Dermis microvascular lymphatic vessel endothelial cell (primary cell): ENCODE measurements at places on chromosomes 1 and 21. TPM values are rescaled to one million over a fixed set of nuclear protein-coding genes. Genes with fewer than 3 reads are reported as not detected.

Gene LRRC39
- under 0.01 TPM in 1 of 2 replicates, not detected in the other for total RNA-seq

Gene ARHGEF16
- 0.39 and 0.76 TPM in 2 replicates for total RNA-seq

Gene ANGPTL3
- total RNA-seq: not detected in 2 replicates

Gene SPATC1L
- total RNA-seq: 2.1 and 4.8 TPM in 2 replicates

Gene ICOSLG
- total RNA-seq: 0.51 and 1.1 TPM in 2 replicates

Gene CELF3
- not detected in 2 replicates for total RNA-seq

Gene ATP1A4
- not detected in 2 replicates for total RNA-seq

Gene MTARC1
- 1.0 and 3.6 TPM in 2 replicates for total RNA-seq

Gene MR1
- 1.5 and 1.9 TPM in 2 replicates for total RNA-seq

Gene OR2L3
- not detected in 2 replicates for total RNA-seq

Gene POU2F1
- 4.2 and 4.8 TPM in 2 replicates for total RNA-seq

Gene AIRE
- not detected in 2 replicates for total RNA-seq

Gene PROX1
- total RNA-seq: 56.4 and 112 TPM in 2 replicates

Gene FOXD3
- total RNA-seq: not detected in 2 replicates

Gene ADAM15
- 176 and 178 TPM in 2 replicates for total RNA-seq

Gene AGTRAP
- total RNA-seq: 34.0 and 46.8 TPM in 2 replicates

Gene LAPTM5
- total RNA-seq: 28.6 and 69.4 TPM in 2 replicates

Gene ODR4
- 10.5 and 13.5 TPM in 2 replicates for total RNA-seq

Gene NTRK1
- not detected in 2 replicates for total RNA-seq

Gene PRR9
- under 0.01 TPM in 1 of 2 replicates, not detected in the other for total RNA-seq

Gene CACHD1
- total RNA-seq: 2.8 and 4.4 TPM in 2 replicates

Gene SMCP
- total RNA-seq: not detected in 2 replicates

Gene ZNF683
- total RNA-seq: not detected in 2 replicates

Gene MYCL
- 0.38 and 0.39 TPM in 2 replicates for total RNA-seq

Gene SOX13
- 7.4 and 8.9 TPM in 2 replicates for total RNA-seq

Gene MX1
- 3.5 and 6.7 TPM in 2 replicates for total RNA-seq

Gene DNM3
- total RNA-seq: 0.51 and 2.5 TPM in 2 replicates

Gene PIGR
- not detected in 2 replicates for total RNA-seq

Gene ESPN
- total RNA-seq: 0.90 and 1.3 TPM in 2 replicates

Gene GIPC2
- 31.9 and 37.2 TPM in 2 replicates for total RNA-seq

Gene RAB3B
- total RNA-seq: 2.1 and 4.0 TPM in 2 replicates

Gene SRGAP2B
- 45.6 and 82.6 TPM in 2 replicates for total RNA-seq

Gene ZC3H12A
- 1.9 and 2.3 TPM in 2 replicates for total RNA-seq

Gene GBP2
- 13.7 and 56.0 TPM in 2 replicates for total RNA-seq

Gene GPR3
- total RNA-seq: 0.39 and 0.51 TPM in 2 replicates

Gene GUCA2B
- total RNA-seq: not detected in 2 replicates

Gene FCAMR
- not detected in 2 replicates for total RNA-seq

Gene GSTM5
- total RNA-seq: 0.25 TPM in 1 of 2 replicates, not detected in the other

Gene BSDC1
- 35.0 and 46.5 TPM in 2 replicates for total RNA-seq

Gene TCEA3
- 0.13 and 0.51 TPM in 2 replicates for total RNA-seq

Gene NTPCR
- total RNA-seq: 8.6 and 9.4 TPM in 2 replicates

Gene TSTD1
- 6.0 and 6.7 TPM in 2 replicates for total RNA-seq

Gene IRF6
- 0.51 and 2.6 TPM in 2 replicates for total RNA-seq

Gene KCNE2
- not detected in 2 replicates for total RNA-seq
